ENCODE measurements at places on chromosomes 3 and 15. TPM values are rescaled to one million over a fixed set of nuclear protein-coding genes. Genes with fewer than 3 reads are reported as not detected.

DNA sequence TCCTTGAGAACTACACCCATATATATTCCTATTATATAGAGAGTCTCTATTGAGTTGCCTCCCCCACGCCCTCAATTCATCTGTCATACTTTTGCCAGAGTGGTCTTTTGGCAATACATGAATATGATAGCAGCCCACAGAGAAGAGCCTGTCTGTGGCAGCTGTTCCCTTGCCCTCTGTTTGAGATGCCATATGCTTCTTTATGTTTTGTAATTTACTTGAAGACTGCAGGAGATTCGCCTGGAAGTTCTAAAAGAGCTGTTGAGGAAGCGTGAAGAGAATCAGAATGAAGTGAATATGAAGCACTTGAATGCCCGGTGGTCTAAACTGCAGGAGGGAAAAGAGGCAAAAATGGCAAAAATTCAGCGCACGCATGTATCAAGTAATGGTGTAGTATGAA lies 27.2 kb downstream of the CFAP91 start:
- no peak for DNase-seq

- DNase-seq, result no peak
These were observed 106.3 kb downstream of the C3orf70 start for GRCh38 chr3:185046603-185047002.

ARPP21 gene
- total RNA-seq, result not detected

GRCh38 chr3:177498037-177498857 lies 301.0 kb upstream of the TBL1XR1 start:
- DNase-seq, result no peak

Measured in activated CD8-positive, alpha-beta T cell treated with anti-CD3 and anti-CD28 coated beads, Interleukin-2, amount 10 ng/mL, durations not matched to agents 7 days and 5 days (primary cell).